Thoracic aorta (tissue), 2 donors: ENCODE measurements at places on chromosomes 2 and 18. TPM values are rescaled to one million over a fixed set of nuclear protein-coding genes. Genes with fewer than 3 reads are reported as not detected.
A peak's percentile ranks its signal among the peaks of the same experiment; 100 is the strongest.

NTSR2 gene
- not detected for total RNA-seq

GRCh38 chr2:216792222-216793021 lies 67.4 kb downstream of the TNP1 start:
- H3K36me3 ChIP-seq, result no peaks in the 10 kb centered on the region
- peak; percentile 38 for DNase-seq
- peaks cover 18% of the 10 kb centered on the region for H3K4me1 ChIP-seq

- no peak for DNase-seq
- no peak overlapping the region for H3K27ac ChIP-seq
- H3K4me3 ChIP-seq, result no peak overlapping the region
These were observed 34.7 kb upstream of the FAM136A start for GRCh38 chr2:70336552-70336951.

PRKCE gene
- total RNA-seq, result 18.1 TPM

DNA sequence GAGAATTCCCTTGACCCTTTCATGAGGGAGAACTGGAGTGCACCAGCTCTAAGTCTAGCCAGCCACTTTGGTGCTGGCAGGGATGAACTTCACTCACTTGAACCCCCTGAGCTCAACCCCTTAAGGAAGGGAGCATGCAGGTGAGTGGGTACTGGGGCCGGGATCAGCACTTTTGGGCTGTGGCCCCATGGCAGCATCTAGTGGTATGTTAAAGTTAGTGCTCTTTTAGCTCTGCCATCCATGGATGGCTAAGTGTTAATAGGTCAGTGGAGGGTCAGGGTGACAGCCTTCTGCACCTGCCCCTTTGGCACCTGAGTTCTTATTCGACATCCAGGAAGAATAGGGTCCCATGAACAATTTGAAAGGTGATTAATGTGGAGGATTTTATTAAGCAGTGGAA lies 689.0 kb upstream of the FSHR start:
- no peaks in the 10 kb centered on the region for H3K36me3 ChIP-seq
- H3K4me3 ChIP-seq, result no peak overlapping the region
- no peaks in the 10 kb centered on the region for H3K4me1 ChIP-seq
- no peak overlapping the region for H3K27ac ChIP-seq

GRCh38 chr2:9556121-9556743 lies 602 bp upstream of the ADAM17 start:
- peak overlapping the region; percentile 86 for H3K4me3 ChIP-seq
- H3K27ac ChIP-seq, result peak overlapping the region; percentile 98
- H3K27me3 ChIP-seq, result no peaks in the 10 kb centered on the region
- peaks cover 60% of the 10 kb centered on the region for H3K4me1 ChIP-seq
- H3K36me3 ChIP-seq, result no peaks in the 10 kb centered on the region
- DNase-seq, result no peak

MYL12A gene
- total RNA-seq, result 451 TPM

STK16 gene
- 10.7 TPM for total RNA-seq

BOK gene
- 27.5 TPM for total RNA-seq

- no peak overlapping the region for H3K4me3 ChIP-seq
- no peak for DNase-seq
- peaks cover 8% of the 10 kb centered on the region for H3K36me3 ChIP-seq
- H3K27me3 ChIP-seq, result no peaks in the 10 kb centered on the region
- no peak overlapping the region for H3K27ac ChIP-seq
These were observed 63.3 kb downstream of the FAM228A start for GRCh38 chr2:24238158-24238557.
